Kidney glomerular epithelial cell (primary cell): ENCODE measurements at places on chromosomes 1 and 21.

- no peak for DNase-seq
Measured at GRCh38 chr21:34046917-34047316, 26.5 kb upstream of the MRPS6 start.

DNA sequence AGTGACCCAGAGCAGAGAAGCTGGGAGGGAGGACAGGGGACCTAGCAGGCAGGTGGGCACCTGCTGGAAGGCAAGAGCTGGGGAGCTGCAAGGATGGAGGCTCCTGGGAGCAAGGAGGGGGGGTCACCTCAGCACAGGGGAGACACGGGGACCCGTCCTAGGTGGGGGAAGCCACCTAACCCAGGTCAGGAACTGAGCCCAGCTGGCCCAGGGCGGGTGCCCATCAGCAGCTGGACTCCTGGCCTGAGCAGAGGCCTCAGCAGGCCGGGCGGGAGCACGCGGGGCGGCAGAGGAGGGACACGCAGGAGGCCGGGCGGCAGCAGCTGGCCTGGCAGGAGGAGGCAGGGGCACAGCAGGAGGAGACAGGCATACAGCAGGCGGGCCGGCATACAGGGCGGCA lies 949 bp downstream of the KRTAP10-1 start:
- no peak for DNase-seq

DNA sequence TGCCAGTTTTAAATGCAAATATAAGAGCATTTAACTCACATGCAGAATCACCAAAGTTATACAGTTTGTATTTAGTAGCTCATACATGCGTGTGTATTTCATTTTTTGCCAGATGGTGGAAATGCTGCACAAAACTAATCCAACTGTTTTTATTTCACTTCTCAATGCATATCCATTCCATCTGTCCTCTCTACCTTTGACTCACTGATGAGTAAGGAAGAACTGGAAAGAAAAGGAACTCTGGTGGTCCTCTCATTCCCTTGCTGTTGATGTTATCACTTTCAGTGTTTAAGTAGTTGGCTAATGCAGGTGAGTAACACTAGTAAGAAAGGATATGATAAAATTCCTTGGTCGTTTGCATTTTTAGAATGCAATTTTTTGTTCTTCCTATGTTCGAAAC lies 5.7 kb upstream of the SLC1A7 start:
- DNase-seq, result peak; percentile 13

DNA sequence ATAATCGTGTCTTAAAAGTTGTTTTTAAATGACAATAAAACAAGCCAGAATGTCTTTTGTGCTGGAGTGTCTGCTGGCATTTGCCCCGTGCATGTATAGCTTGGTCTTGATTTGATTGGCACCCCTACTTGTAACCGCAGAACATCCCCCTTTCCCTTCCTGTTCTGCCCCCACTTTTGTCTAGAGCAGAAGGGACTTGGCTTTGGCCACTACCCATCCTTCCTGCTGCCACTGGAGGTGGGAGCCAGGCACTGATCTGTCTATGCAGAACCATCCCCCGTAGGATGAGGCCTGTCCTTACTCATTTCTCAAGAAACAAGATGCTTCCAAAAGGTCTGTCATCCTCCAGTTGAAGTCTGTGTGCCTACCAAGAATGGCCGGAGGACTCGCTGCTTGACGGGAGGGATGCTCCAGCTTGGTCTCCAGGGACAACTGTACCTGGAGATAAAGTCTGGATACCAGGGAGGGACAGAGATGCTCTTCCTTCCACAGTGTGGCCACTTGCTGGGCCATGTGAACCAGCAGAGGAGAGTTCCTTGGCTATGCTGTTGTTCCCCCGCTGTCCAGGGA lies 1.1 kb upstream of the SLC27A3 start:
- DNase-seq, result no peak

DNA sequence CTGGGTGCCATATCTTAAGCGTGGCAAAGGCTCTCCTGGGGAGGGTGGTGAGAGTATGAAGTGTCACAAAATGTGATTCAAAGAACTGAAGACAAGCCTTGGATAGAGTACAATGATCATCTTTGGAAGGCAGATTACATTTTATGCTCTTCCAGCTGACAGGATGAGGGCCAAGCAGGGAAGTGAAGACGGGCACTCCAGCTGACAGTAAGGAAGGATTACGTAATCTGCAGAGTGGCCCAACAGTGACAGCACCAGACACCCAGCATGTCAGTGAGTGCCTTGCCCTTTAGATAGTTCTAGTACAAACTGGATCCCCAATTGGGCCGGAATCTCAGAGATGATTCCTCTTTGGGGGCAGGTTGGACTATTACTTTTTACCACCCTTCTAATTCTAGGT lies 52.7 kb downstream of the UBE2T start:
- DNase-seq, result no peak

- no peak for DNase-seq
Measured at GRCh38 chr1:175067362-175068106, at the start of gene TNN. Gene TNN, plus strand, starts transcription at chr1:175067833. Its CDS starts 9,586 bp downstream, at chr1:175077419.

DNA sequence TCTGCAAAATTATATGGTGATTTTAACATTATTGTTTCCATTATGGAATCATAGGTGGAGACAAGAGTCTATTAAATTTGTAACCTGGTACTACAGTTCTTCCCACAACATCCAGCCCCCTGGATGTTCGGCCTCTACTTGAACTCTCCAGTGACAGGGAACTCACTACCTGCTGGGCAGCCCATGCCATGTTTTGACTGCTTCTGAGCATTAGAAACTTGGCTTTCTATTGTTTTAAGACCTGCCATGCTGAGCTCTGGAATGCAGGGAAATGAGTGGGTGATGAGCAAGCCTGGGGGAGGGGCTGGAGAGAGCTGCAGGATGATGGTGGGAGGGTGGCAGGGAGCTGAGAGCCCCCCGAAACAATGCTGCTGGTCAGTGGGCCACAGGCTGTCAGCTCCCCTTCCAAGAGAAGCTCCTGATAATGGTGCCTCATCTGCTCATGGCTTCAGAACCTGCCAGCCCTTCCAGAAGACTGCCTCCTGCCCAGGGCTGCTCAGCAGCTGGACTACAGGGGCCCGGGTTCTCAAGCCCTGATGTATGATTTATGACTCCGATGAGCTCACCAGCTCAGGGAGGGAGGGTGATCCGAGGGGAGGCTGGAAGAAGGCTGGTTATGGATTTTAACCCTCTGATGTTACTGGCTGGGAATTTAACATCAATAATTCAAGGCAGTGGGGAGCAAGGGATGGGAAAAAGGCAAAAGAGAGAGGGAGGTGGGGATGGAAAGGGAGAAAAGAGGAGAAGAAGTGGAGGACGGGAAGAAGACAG lies 205.0 kb downstream of the HIVEP3 start:
- peak; percentile 96 for DNase-seq

GRCh38 chr1:209607102-209607794 lies 23.7 kb downstream of the CAMK1G start:
- DNase-seq, result peak; percentile 81

DNA sequence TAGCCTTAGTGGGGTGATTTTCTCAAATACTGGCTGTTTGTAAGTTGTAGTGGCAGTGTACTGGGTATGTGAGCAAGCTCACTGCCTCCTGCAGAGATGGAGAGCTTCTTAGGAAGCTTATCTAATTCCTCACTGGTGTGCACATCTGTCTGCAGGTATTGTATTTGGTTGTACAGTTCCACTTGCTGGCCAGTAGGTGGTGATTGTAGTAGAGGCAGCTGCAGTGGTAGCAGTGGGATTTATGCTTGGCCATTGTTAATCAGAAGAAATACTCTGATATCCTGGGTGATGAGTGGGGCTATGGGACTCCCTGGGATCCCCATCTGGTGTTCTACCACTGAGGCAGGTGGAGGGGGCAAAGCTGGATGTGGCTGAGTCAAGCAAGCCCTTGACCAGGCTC lies 276.1 kb upstream of the SPAG17 start:
- DNase-seq, result no peak

DNA sequence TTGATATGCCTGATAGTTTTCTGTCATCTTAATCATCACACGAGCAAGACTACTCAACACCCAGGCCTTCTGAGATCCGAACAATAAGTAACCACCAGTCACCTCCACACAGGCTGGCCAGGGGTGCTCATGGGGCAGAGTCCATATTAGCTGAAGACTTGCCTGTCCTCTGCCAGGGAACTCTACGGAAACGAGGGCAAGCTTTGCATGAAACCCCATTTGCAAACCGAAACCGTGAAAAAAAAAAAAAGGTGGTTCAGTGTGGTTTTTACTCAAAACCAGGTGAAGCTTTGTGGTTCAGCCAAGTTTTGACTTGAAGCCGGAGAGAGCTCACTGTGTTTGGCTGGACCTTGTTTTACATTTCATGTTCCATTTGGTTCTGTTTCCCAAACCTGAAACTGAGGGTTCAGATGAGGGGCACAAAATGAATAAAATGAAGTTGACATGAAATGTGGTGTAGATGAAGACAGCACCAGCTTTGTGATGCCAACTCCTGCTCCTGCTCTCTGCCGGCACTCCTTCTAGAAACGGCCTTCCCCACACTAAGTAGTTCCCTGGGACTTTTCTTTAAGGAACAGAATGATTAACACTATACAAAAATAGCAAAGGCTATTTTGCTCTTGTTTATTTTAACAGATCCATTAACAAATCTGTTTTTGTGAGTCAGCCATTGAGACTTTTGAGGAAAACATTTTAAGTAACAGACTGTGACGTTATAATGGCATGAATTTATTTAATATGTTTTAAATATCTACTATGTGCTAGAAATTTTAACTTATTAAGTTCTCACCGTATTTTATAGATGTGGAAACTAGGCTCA lies 74.7 kb downstream of the RUNX1 start:
- DNase-seq, result no peak

GRCh38 chr1:60436186-60436585 lies 362.6 kb upstream of the C1orf87 start:
- no peak for DNase-seq

- no peak for DNase-seq
Measured at GRCh38 chr1:112470966-112471365, 37.8 kb upstream of the WNT2B start.

DNA sequence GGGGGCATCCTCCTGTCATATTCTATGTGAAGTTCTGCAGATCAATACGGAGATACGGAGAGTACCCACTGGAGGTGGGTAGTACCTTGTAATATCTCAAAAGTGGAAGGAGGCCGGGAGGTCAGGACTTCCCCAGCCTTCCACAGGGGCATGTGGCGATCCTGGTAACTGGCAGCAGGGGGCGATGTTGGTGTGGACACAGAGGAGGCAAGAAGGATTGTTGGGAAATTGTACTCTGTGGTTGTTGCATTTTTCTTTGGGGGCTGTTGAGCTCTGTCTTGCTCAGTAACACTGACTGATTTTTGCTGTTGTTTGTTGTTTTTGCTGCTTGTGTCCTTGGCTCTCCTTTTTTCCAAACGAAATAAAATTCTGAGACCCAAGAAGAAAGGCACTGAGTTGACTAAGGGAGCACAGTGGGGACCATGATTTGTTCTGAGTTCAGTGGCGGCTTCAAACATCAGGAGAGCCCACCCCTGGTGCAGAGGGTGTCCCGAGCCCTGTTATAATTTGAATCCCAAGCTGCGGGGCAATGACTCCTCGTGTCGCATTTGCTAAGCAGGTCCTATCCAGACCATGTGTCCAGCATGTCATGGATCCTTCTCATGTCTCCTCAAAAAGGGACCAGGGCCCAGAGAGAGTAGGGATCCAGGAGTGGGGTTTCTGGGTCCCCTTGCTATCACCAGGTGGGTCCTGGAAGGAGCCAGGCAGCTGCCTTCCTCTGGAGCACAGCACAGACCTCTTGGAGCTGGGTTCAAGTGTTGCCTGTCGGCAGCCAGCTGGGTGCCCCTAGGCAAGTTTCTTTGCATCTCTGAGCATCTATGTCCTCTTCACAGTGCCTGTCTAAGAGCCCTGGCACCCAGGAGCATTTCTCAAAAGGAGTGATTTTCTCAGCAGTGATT lies 22.8 kb downstream of the LHX4 start:
- peak; percentile 19 for DNase-seq

- peak; percentile 38 for DNase-seq
Measured at GRCh38 chr1:228691926-228692325, 43.4 kb upstream of the RHOU start.

DNA sequence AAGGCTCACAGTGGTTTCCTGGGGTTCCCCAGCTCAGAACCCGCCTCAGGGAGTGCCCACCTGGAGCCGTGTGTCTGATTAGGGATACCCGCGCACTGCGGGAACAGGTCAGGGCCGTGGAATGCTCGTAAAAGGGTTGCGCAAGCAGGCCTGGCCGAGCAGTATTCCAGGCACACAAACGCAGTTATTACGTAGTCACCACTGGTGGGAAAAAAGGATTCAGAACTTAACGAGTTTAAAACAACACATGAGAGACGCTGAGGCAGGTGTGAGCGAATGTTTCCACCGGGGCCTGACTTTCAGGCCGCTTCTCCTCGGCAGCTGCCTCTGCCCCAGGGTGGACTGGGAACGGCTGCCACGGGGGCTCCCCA lies 18.2 kb downstream of the PLCH2 start:
- no peak for DNase-seq

GRCh38 chr1:156596426-156596825 lies 4.8 kb downstream of the NAXE start:
- DNase-seq, result no peak

- peak; percentile 74 for DNase-seq
Measured at GRCh38 chr1:179369751-179370341, 4.1 kb downstream of the AXDND1 start.

DNA sequence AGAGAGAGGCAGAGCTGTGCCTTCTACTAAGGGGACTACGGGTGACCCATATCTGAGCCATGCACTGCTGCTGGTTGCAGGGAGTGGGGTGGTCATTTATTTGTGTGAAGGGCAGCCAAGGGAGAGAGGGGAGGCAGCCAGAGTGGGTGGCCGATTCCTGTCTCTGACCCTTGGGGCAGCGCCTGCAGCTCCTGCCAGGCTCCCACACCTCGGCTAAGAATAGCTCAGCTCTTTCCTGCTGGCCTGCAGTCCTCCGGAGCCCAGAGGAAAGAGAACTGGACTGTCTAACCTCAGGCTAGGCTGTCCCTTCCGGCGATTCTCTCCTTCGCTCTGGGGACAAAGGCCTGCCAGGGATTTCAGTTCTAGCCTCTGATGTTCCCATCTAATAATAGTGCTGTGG lies 11.6 kb upstream of the CD34 start:
- no peak for DNase-seq

DNA sequence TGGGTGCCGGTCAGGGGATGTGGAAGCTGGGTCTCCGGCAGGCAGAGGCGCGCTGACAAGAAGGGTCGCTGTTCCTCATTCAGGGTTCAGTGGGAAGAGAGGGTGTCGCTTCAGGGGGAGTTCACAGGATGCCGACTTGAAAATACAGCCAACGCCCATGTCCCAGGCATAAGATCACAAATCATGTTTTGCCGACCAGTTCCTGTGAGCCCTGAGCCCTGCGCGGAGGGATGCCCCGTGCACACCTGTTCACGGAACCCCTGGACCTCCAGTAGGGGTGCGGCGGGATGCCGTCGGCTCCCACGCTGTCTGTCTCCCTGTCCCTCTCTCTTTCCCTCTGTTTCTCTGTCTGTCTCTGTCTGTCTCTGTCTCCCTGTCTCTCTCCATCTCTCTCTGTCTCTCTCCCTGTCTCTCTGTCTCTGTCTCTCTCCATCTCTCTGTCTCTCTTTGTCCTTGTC lies 26.8 kb downstream of the TP73 start:
- no peak for DNase-seq
